Activated T-helper 1 cell treated with Interleukin-2 at 50 U/mL for 16 hours (primary cell): ENCODE measurements at places on chromosomes 7 and 10.

GRCh38 chr10:57849691-57850357 is 417.9 kb downstream of the IPMK start:
- no peak for DNase-seq

DNA sequence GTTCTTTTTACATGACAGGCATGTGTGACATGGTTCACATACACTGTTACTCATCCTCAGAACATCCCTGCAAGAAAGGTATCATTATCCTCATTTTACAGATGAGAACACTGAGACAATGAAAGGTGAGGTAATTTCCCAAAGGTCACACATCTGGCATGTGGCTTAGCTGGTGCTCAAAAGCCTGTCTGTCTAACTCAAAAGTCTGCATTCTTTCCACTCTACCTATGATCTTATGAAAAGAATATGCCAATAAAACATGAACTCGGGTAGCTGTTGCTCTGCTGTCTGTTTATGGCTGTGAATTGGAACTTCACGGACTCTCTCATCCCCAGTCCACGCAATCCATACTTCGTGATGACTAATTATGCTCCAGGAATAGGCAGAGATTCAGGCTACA is 79.0 kb upstream of the ODAD2 start:
- DNase-seq, result no peak

GRCh38 chr10:49161411-49161997 is 26.7 kb downstream of the TMEM273 start:
- DNase-seq, result no peak

DNA sequence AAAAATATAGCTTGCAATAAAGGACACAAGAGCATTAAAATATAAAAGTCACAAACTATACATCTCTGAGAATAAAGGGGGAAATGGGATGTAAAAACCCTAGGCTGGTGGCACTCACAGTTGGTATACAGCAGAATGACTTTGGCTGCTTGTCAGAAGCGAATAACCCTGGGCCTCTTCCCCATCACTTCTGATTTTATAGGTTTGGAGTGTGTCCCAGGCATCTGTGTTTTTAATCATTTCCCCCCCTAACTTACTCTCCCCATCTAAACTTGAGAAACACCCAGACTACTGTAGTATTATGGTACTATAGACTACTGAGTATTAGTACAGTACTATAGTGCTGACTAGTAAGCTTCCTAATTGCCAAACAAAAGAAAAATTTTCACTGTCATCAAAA is 1.8 kb upstream of the RPA3 start:
- DNase-seq, result no peak

DNA sequence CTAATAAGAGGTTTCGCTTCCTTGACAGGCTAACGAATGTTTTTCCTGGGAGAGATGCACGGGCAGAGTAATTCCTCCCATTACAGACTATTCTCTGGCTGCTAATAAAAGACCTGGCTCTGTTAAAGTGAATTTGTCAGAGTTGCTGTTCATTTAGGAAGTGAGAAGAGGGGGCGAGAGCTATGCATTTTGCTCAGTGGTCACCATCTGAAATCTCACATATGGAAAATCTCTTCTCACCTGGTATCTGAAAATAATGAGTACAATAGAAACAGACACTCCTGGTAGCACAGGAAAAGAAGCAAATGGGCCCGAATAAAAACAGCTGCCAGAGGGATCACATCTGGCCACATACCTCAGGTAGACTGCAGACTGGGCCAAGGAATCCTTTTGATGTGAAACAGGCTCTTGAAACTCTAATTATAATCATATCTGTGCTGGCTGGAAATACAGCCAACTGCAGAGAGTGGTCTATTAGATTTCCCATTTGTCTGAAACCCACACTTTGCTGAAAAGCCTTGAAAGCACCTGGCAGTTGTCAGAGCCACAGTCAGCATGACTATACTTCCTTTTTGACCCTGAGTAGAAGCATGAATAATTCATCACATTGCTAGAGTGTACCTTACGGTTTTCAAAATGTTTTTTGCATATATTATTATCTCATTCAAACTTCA is 33.6 kb downstream of the AOAH start:
- no peak for DNase-seq

DNA sequence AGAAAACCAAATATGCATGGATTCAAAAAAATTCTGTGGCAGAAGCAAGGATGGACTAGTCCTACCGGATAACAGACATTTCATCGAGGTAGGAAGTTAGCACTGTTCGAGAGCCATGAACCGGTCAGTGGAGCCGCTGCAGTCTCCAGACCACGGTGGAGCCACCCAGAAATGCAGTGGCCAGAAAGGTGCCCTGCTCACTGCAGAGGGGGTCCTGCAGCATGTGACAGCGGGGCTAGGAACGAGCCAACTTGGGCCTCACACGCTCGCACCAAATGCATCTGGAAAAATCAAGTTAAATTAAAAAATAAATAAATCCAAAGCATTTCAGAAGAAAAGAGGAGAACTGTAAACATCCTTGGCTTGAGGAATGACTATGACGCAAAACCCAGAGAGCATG is 13.1 kb upstream of the CFAP46 start:
- no peak for DNase-seq

DNA sequence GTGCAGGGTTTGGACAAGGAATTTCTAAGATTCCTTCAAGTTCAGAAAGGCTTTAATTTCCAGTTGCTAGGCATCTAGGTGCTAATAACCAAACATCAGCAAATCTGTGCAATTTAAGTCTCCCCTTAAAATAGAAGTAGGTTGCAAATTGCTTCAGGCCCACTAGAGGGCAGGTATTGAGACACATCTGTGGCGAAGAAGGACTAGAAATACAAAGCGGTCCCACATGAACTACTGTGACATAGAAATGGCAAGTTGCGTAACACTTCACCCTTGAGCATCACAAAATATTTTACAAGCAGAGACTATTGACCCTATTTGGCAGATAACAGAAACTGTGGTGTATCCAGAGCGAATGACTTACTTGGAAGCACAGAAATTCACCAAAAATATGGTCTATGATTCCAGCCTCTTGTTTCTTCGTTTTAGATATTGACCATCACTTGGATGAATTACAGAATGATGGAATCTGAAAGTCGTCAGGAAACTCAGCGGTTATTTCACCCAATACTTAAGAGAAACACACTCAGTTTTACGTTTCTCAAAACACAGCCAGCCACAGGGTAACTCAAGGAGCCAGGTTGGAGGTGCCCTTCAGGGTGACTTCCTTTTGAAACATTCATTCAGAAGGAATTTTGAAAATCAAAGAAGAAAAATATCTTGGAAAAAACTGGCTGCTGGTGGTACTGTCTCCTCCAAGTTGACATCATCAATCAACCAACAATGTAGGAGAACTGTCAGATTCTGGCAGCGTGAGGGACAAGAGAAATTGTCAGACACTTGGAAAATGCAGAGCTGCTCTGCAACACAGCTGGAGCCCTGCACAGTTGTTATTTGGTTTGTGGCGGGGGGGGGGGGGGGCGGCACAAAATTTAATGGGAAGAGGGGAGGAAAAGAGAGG is 256.3 kb upstream of the MINDY3 start:
- no peak for DNase-seq

GRCh38 chr10:101835362-101835761 is 8.2 kb downstream of the KCNIP2 start:
- DNase-seq, result no peak

GRCh38 chr7:38775506-38776175 is 133.3 kb downstream of the VPS41 start:
- DNase-seq, result no peak

DNA sequence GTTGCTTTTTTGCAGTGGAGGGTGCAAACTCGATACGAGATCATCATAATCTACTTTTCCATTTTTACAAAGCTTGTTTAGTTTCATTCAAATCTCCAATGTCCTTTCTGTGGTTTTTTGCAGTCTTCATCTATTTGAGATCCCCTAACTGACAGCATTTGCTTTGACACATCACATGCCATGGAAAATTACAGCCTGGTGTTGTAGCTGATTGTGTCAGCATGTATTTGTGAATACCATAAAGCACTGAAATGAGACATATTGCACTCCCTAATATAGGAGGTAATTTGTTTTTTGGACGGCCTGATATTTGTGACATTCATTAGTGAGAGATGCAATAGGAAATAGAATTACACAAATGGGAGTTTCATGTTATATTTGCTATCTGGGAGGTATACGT is 620.8 kb downstream of the KCNMA1 start:
- no peak for DNase-seq

GRCh38 chr10:11397980-11398580 is 213.4 kb downstream of the USP6NL start:
- no peak for DNase-seq

GRCh38 chr7:2757361-2757903 is 69.4 kb downstream of the AMZ1 start:
- no peak for DNase-seq

DNA sequence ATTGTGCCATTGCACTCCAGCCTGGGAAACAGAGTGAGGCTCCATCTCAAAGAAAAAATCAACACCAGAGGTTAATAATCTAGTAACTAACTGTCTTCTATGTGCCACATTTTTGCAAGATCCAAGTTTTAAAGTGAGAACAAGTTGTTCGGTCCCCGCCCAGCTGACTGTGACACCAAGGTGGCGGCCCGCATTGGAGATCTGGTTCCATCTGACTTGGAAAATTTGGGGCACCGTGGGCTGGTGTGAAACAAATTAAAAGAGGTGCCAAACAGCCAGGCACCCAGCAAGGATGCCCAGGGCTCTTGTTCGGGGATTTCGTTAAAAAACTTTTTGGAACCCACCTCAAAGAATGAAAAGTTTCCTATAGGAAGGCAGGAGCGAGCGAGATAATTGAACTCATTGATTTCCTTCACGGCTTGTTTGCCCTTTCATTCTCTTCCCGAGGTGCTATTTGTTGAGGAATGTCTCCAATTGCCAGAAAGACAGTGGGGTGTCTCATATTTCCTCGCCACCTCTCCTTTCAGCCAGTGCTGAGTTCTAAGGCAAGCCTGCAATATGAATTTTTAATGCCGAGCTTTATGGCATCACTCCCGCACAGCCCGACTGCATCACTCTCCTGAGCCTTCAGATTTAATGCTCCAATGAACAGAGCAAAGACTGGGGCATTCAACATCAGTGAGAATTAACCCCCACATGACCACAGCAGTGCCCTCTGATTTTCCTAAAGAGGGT is 156.9 kb upstream of the SH2B2 start:
- no peak for DNase-seq

DNA sequence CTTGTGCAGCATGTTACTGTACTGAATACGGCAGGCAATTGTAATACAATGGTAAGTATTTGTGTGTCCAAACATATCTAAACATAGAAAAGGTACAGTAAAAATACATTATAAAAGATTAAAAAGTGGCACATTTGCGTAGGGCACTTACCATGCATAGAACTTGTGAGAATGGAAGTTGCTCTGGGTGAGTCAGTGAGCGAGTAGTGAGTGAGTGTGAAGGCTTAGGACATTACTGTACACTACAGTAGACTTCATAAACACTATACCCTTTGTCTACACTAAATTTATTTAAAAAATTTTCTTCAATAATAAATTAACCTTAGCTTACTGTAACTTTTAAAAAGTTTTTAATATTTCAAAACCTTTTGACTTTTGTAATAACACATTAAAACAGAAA is 37.5 kb downstream of the BPGM start:
- no peak for DNase-seq

- no peak for DNase-seq
These were observed 245.5 kb downstream of the BAMBI start for GRCh38 chr10:28922861-28923260.

DNA sequence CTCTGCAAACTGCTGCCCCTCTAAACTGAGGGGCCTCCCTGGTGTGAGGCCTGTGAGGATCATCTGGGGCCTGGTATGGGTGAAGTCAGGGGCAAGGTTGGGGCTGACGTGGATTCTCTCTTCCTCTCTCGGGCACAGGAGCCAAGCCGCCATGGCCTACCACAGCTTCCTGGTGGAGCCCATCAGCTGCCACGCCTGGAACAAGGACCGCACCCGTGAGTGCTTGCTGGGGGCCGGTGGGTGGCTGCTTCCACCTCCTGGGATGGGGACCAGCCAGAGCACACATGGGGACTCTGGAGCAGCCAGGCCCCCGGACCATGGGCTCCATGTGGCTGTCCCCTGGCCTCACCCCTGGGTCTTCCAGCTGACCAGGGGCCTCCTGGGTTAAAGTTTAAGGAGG is 11.0 kb downstream of the ARPC1B start:
- no peak for DNase-seq

DNA sequence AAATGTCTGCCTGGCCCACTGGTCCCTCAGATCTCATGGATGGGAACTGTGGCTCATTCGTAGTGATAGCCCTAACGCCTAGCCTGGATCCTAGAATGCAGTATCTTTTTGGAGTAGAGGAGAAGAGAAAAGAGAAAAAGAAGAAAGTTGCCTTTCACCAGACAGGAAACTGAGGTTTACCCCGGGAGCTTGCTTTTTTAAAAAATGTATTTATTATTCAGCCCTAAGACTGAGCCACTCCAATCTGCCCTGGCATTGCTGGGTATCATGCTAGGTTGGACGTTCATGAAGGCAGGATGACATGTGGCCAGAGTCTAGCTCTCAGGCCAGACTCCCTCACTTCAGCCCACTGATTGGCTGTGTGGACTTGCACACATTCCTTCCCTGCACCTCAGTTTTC is 21.5 kb upstream of the C10orf105 start:
- no peak for DNase-seq

DNA sequence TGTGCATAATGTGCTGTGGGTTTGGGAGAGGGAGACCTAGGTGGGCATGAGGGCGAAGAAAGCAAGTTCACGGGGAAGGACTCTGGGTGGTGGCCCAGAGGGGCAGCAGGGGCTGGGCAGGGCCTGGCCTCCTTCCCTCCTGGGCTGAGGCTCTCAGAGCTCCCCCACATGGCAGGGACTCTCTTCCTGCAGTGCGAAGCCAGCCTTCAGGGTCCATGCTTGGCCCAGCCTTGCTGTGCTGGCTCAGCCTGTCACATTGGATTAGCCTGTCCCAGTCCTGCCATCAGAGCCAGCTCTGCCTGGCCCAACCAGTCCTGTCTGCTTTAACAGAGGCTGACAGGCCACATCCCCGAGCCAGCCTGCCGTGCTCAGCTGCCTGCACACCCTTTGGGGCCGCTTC is 20.4 kb upstream of the ZNF488 start:
- DNase-seq, result no peak

DNA sequence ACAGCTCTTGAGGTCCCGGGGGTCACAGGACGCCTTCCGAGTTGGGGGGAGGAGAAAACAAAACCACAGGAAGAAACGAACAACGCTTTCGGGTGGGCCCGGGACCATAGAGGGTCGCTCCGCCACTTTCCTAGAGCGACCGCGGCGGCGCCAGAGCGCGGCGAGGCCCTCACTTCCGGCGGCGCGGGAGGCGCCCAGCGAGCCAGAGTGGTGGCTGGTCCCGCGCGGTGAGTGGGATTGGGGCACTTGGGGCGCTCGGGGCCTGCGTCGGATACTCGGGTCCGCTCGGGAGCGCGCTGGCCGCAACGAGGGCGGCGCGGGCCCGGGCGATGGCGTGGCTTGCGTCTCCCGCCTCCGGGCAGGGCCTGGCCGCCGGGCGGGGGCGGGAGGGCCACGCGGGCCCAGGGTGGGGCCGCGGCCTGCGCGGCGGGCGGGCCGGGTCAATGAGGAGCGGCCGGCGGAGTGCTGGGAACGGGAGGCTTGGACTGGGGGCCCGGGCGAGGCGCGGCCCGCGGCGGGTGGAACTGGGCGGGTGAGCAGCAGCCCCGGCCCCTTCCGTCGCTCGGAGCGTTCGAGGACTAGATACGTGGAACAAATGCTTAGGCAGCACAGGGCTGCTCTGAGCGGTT is at the start of gene ZNF22:
Gene ZNF22 (plus strand): TSS at position 172 of the 629 bp plus-strand sequence. CDS start 2,446 bp downstream, outside the sequence.
- peak; percentile 48 for DNase-seq
